ENCODE measurements at places on chromosomes 5 and 9. TPM values are rescaled to one million over a fixed set of nuclear protein-coding genes. Genes with fewer than 3 reads are reported as not detected.

DNA sequence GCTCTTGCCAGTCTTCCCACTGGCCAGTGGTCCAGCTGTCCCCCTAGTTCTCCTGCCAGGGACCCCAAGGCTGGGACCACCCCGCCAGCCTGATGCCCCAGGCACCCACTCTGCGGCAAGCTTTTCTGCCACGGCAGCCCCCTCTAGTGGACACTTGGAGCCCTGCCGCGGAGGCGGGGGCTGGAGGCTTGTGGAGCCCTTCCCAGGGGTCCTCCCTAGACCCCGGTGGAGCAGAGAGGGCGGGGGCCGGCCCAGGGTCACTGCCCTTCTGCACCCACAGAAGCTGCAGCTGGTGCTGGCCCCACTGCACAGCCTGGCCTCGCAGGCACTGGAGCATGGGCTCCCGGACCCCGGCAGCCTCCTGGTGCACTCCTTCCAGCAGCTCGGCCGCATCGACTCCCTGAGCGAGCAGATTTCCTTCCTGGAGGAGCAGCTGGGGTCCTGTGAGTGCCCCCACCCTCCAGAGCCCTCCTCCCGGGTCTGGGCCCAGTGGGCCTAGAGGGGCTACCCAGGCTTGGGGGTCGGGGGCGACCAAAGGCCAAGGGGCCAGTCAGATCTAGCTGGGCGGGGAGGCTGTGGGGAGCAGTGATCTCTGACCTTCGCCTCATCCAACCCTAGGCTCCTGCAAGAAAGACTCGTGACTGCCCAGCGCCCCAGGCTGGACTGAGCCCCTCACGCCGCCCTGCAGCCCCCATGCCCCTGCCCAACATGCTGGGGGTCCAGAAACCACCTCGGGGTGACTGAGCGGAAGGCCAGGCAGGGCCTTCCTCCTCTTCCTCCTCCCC, 9.1 kb downstream of the EGFL7 start:
- peak; percentile 53 for DNase-seq

The IL5 gene
- 1.3 TPM for total RNA-seq

The FKTN gene
- total RNA-seq = 24.0 TPM

The GRM6 gene
- not detected for total RNA-seq

The IFNB1 gene
- total RNA-seq = 0.58 TPM
